Forelimb muscle (tissue), 1 donor: ENCODE measurements at places on chromosomes 1 and 21. TPM values are rescaled to one million over a fixed set of nuclear protein-coding genes. Genes with fewer than 3 reads are reported as not detected.

GRCh38 chr1:9181990-9182783 is 52.4 kb upstream of the H6PD start:
- DNase-seq = no peak

GRCh38 chr1:158153179-158153578 is 27.5 kb upstream of the CD1D start:
- no peak for DNase-seq

The TMEM35B gene
- 19.2 TPM for polyA plus RNA-seq

GRCh38 chr1:100720101-100720500 is 559 bp downstream of the VCAM1 start:
- no peak for DNase-seq

DNA sequence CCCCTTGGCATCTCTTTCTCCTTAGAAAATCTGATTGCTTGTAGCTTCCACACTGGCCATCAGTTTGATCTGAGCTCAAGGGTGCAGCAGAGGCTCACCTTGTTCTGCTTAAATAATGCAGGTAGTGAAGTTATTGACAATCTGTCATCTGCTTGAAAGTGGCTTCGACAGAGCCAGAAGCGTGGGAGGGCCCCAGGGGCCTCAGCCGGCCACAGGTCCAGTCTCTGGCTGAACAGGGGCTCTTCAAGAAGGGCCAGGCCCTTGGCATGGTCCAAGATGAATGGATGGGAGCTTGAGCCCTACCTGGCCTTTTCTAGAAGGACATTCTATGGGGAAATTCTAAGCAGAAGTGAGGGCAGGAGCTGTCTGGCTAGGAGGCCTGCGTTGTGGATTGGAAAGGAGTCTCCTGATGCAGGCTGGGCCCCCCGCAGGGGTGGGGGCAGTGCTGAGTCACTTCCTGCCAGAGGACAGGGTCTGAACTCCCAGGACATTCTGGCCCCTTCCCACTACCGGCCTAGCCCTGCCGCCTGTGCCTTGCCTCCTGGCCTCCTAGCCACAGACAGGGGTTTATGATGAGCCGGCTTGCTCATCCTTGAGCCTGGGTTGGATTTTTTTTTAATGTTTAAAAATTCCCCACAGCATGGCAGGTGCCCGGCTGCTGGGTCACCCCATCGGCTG is 162.3 kb upstream of the VAMP3 start:
- no peak for DNase-seq

GRCh38 chr1:7384679-7385078 is 386.4 kb upstream of the VAMP3 start:
- no peak for DNase-seq

DNA sequence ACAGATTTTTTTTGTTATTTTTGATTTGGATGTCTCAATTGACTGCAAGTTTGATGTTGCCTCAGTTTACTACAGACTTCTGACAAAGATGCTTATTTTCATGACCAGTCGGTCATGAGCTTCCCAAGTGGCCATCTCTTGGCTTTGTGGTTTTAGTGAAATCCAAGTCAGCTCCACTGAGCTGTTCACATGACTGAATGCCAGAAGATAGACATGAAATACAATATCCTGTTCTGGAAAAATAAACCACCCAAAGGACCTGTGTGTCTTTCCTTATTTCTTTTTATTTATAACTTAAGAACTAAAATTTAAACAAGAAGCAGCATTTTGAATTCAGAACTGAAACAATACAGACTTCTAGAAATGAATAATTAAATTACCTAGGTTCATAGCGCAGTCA is 89.3 kb downstream of the HMCN1 start:
- no peak for DNase-seq

GRCh38 chr1:1403653-1404052 is 3.4 kb downstream of the MRPL20 start:
- no peak for DNase-seq

DNA sequence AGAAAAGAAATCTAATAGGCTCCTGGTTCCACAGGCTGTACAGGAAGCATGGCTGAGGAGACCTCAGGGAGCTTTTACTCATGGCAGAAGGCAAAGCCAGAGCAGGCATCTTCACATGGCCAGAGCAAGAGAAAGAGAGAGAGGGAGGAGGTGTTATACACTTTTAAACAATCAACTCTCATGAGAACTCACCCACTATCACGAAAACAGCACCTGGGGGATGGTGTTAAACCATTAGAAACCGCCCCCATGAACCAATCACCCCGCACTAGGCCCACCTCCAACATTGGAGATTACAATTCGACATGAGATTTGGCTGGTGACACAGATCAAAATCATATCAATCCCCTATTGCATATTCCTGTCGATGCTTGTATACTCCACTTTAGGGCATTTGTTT is 93.5 kb downstream of the MRPL39 start:
- DNase-seq = no peak

DNA sequence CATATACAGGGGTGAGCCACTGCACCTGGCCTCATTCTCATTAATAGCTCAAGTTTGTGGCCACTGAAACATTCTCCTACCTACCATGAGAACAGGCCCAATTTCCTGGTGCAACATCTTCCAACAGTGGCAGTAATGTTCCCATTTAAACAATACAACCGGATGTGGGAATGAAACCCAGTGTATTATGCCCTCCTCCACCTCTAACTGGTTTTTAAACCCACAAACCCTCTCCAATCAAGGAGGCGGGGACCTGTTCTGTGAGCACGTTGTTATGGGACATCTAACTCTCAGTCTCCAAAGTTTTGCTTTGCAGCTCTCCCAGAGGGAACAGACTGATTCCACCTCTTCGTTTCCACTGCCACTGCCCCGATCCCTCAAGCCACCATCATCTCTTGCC is 2.6 kb downstream of the CTNNBIP1 start:
- DNase-seq = no peak
